ENCODE measurements at places on chromosomes 12 and 14. TPM values are rescaled to one million over a fixed set of nuclear protein-coding genes. Genes with fewer than 3 reads are reported as not detected.

RPGRIP1 gene
- total RNA-seq: not detected

CLEC14A gene
- not detected for total RNA-seq

GRCh38 chr12:9625019-9625418 is 17.3 kb upstream of the KLRB1 start:
- DNase-seq: no peak

DNA sequence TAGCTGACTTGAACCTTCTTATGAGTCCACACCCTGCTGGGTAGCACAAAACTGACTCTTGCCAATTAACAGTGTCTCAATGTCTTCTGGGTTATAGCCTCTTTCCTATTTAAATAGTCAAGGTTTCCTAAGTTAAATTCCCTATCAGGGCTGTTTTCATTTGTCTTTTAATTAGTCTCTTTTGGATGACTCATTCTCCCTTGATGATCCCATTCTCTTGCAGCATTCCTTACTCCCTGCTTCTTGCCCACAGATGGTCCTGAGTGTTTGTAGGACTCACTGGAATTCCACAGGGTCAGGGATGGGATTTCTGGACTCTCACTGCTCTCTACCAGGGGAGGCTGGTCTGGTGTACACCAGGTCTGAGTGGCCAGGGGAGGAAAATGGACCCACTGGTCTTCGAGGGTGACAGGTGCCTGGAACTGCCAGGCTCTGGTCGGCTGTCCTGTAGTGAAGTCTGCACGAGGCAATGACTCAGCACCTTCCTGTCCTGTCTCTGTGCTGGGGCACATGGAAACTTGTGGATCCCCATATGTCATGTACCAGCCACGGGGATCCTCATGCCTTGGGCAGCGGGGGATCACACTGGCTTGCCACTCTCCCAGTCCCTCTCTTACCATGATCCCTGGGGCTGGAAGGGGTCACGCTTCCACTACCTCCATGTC is 236.5 kb upstream of the PELI2 start:
- no peak for DNase-seq

GRCh38 chr14:51317373-51317772 is 77.3 kb downstream of the TMX1 start:
- no peak for DNase-seq

GRCh38 chr12:119699199-119699760 is 31.3 kb downstream of the PRKAB1 start:
- no peak for DNase-seq

- DNase-seq: no peak
Measured at GRCh38 chr12:45208604-45209487, 7.0 kb upstream of the ANO6 start.

GRCh38 chr12:112013601-112014402 is 576 bp downstream of the ERP29 start:
- DNase-seq: peak; percentile 80

DNA sequence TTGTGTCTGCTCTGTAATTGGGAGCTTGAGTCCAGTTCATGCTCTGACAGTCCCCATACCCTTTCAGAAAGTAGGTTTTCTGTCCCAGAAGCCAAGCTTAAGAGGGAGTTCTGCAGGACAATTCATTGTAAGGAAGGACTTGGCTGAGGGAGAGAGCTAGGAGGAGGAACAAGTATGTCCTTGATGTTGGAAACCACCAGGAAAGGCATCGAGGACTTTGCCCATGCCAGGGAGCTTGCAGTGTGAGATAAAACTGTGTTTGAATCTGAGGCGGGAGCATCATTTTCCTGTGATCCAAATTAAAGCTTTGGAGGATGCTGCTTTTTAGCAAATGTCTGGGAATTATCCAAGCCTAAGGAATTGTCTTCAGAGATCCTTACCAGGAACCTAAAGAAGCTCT is 175.3 kb downstream of the EMP1 start:
- no peak for DNase-seq

DNA sequence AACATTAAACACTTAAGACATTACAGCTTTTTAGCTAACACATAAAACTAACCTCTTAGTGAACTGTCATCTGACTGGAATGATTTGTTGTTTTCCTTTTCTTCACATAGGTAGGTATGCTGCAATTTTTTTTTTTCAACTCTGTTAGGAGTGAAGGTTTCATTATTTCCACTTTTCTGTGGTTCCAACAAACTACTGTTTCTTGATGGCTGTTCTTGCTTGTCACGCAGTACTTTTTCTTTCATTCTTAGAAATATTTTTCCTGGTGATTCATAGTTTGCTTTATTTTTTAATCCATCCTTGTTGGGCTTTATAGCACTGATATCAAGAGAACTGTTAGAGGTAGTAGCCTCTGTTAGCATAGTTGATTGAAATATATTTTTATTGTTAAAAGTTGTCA is 6.3 kb downstream of the MIS18BP1 start:
- no peak for DNase-seq

GRCh38 chr12:89949457-89950195 is 241.0 kb upstream of the ATP2B1 start:
- DNase-seq: peak; percentile 64

DNA sequence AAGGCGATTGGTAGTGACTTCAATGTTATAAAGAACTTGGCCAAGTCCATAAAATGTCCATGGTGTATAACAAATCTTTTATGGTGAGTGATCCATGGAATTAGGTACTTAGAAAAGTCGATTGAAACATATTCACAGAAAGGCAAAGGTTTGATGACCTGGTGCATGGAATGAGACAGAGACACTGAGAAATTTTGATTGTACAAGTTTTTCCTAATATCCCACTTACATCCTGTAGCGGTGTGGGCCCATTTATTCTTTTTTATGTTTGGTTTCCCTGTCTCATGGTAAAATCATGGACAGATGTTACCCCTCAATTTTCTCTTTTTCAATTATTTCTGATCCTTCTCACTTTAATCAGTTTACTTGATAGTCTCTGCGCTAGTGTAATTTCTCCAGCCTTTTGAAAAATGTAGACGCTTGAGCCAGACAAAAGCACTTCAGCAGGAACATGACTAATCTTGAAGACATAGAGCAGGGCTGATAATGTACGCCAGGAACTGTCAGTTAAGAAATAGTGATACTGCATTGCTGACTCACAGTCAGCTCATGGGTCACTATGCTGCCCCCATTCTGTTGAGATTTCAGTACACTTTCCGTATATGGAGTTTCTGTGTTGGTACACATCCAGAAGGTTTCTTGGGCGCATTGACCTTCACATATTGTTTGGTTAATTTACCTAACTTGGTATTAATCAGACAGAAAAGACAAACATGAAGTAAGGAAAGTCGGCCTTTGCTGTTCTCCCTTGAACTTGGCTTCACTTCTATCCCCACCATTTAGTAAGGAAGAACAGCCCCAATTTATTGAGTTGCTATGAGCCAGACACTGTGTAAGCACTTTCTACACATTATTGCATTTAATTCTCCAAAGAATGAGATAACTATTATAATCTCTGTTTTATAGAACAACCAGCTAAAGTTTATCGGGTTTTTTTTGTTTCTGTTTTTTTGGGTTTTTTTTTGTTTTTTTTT is 841.7 kb downstream of the DIO2 start:
- DNase-seq: no peak
